ENCODE measurements at places on chromosomes 16 and 17.

DNA sequence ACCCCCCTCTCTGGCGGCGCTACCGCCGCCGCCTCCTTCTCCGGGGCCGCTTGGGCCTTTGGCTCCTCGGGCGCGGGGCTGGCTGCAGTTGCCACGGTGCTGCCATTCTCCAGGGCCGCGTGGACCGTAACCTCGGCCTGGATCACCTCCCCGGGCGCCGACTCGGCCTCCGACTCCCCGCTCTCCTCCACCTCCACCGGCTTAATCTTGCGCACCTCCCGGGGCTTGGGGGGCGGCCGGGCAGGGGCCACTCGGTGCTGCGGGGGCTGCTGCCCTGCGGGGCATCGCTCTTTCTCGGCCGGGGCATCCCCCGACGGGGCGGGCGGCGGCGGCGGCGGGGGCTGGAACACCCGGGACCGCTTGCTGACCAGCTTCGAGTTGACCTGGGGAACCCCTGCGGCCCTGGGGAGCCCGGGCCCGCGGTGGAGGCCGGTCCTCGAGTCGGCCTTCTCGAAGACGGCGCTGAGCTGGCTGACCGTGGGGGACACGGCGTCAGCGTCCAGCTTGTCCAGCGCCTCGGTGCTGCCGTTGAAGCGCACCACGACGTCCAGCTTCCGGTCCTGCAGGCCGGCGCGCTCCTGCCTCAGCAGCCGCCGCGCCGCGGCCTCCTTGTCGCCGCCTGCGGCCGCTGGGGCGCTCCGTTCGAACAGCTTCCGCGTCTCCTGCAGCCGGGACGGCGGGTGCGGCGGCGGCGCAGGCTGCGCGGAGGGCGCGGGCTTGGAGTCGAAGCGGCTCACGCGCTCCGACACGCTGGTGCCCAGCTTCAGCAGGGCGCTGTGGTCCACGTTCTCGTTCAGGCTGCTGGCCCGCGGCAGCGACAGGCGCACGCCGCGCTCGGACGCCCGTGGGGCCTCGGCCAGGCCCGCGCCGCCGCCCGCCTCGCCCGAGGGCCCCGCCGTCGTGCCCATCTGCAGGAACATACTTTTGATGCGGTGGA lies 792 bp downstream of the PPP1R9B start:
- H3K27ac ChIP-seq = peak overlapping the region; percentile 93
- peaks cover 70% of the 10 kb centered on the region for H3K4me1 ChIP-seq
- peaks cover 4% of the 10 kb centered on the region for H3K36me3 ChIP-seq
- DNase-seq = peak; percentile 70

- no peak overlapping the region for H3K27ac ChIP-seq
- H3K36me3 ChIP-seq = no peaks in the 10 kb centered on the region
- no peaks in the 10 kb centered on the region for H3K4me1 ChIP-seq
- DNase-seq = no peak
- peaks cover 25% of the 10 kb centered on the region for H3K27me3 ChIP-seq
- no peak overlapping the region for H3K4me3 ChIP-seq
These were observed 74.8 kb upstream of the GRIN2A start for GRCh38 chr16:10256784-10257641.

DNA sequence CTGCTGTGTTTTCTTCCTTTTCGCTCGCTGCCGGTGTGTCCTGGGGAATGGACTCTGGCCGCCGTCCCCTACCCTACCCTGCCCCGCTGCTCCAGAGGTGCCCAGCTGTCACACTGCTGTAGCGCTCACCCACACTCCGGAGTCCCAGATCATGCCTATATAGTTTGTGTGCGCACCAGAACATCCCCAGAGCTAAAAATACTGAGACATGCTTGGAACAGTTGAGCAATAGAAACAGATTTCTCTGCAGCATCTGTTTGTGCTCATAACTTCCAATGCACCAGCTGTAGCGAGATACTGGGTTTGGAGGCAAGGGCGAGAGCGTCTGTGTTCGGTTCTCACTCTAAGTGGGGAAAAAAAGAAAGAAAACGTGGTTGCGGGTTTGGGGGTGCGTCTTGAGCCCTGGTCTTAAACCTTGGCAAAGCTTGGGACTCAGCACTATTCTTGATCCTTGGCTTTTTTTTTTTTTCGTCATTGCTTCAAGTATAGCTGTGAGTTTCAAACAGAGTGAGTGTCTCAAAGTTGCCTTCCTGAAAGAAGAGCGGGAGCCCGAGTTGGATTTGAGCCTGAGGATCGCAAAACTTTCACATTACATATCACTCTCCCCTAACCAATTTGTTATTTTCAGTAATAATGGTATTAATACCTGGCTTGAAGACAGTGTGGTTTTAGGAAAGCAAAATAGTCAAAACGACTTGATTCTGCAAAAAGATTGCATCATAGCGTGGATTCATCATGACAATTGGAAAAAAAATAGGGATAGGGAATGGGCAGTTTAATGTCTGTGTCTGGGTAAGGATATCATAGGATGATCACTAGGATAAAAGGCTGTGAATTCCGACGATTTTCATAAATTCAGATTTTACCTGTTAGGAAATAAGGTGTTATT lies 621 bp downstream of the KCNJ2 start:
- H3K27ac ChIP-seq = peak overlapping the region; percentile 74
- peaks cover 24% of the 10 kb centered on the region for H3K4me1 ChIP-seq
- H3K27me3 ChIP-seq = no peaks in the 10 kb centered on the region
- H3K4me3 ChIP-seq = peak overlapping the region; percentile 75

GRCh38 chr16:27254262-27254811 lies 14.2 kb downstream of the NSMCE1 start:
- H3K27me3 ChIP-seq = no peaks in the 10 kb centered on the region
- H3K36me3 ChIP-seq = peaks cover 14% of the 10 kb centered on the region
- H3K4me1 ChIP-seq = peaks cover 8% of the 10 kb centered on the region
- H3K27ac ChIP-seq = peak overlapping the region; percentile 50
- no peak overlapping the region for H3K4me3 ChIP-seq

GRCh38 chr16:24005577-24005976 lies 169.8 kb downstream of the PRKCB start:
- no peaks in the 10 kb centered on the region for H3K27me3 ChIP-seq
- no peak for DNase-seq
- no peaks in the 10 kb centered on the region for H3K4me1 ChIP-seq
- H3K27ac ChIP-seq = no peak overlapping the region
- H3K36me3 ChIP-seq = no peaks in the 10 kb centered on the region
- H3K4me3 ChIP-seq = no peak overlapping the region
